Activated CD8-positive, alpha-beta T cell treated with anti-CD3 and anti-CD28 coated beads for 36 hours (primary cell): ENCODE measurements at places on chromosomes 4 and X. TPM values are rescaled to one million over a fixed set of nuclear protein-coding genes. Genes with fewer than 3 reads are reported as not detected.

DNA sequence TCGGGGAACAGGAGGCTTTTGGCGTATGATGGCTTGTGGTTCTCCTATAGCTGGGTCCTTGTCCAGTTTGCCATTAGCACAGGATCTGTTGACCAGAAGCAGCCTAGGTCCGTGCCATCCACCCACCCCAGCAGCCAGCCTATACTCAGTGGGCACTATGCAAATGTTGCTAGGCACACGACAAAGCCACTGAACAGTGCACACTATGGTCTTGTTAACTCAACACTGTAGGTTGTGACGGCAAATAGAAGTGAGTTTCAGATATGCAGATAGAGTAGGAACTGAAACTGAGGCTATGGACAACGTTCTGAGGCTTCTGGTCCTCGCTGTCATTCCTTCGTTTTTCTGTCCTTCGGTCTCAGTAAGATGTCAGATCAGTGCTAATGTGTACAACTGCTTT is 541.3 kb upstream of the TENM3 start:
- H3K27me3 ChIP-seq: no peaks in the 10 kb centered on the region
- H3K27ac ChIP-seq: no peak overlapping the region
- no peak overlapping the region for H3K4me3 ChIP-seq

DNA sequence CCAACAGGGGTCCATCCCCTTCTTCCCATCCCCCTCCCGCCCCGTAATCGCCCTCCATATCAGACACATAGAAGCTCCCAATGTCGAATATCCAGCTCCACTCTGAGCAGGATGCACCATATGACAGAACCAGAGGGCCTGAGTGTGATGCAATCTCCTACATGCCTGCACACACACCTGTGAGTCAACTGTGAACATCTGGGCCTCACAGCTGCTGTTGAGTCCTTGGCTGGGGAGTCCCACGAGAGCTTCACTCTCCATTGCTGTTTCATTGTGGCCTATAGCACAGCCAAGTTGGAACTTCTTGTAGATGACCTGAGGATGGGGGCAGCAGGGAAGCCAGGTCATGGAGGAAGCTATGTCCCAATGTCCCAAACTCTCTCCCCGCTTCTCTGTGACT is 8.2 kb downstream of the SLC38A5 start:
- no peak overlapping the region for H3K4me3 ChIP-seq
- H3K27ac ChIP-seq: peak overlapping the region; percentile 30
- peaks cover 61% of the 10 kb centered on the region for H3K36me3 ChIP-seq
- no peaks in the 10 kb centered on the region for H3K27me3 ChIP-seq

DNA sequence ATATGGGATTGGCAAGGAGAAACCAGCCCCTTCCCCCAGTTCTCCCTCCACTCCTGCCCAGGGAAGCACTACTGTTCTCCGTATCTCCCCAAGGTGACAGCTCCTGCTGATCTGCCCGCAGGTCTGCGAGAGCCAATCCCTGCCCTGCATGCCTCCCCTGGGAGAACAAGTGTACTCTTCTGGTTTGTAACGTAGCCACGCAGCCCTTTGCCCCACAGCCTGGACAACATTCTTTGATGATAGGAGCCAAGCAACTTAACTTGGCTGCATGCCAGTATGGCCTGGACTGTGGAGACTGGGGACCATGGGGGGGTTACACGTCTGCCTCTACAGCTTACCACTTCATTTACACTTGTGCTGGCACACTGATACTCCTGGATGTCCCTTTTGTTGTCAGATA is 2.0 kb downstream of the STBD1 start:
- H3K4me1 ChIP-seq: peaks cover 14% of the 10 kb centered on the region
- DNase-seq: no peak
- peaks cover 7% of the 10 kb centered on the region for H3K27me3 ChIP-seq
- no peak overlapping the region for H3K4me3 ChIP-seq
- H3K27ac ChIP-seq: no peak overlapping the region

GRCh38 chr4:17763931-17764330 is 17.5 kb downstream of the FAM184B start:
- DNase-seq: no peak
- H3K27me3 ChIP-seq: no peaks in the 10 kb centered on the region
- no peak overlapping the region for H3K4me3 ChIP-seq
- H3K27ac ChIP-seq: no peak overlapping the region

Gene NXF2B
- not detected for total RNA-seq

Gene RPA4
- 0.38 TPM for total RNA-seq

DNA sequence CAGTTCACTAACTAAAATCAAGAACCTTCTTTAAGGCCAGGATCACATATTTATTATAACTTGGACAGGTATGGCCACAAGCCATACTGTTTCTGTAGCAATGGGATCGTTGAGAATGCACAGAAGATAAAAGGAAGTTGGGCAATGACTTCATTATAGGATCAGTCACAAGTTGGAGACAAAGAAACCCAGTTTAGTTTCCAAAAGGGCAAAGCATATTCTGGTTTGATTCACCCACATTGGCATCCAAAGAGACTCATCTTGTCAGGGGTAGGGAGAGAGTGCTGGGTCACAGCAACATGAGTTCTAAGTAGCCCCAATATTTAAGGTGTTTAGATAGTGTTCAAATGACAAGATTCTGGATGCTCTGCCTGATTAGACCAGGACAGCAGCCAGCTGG is 317.1 kb upstream of the GALNT7 start:
- H3K4me3 ChIP-seq: no peak overlapping the region
- no peak for DNase-seq
- H3K36me3 ChIP-seq: no peaks in the 10 kb centered on the region
- no peaks in the 10 kb centered on the region for H3K4me1 ChIP-seq
- H3K27ac ChIP-seq: no peak overlapping the region

Gene FGB
- not detected for total RNA-seq

GRCh38 chrX:13248867-13249486 is 70.9 kb downstream of the ATXN3L start:
- no peak overlapping the region for H3K4me3 ChIP-seq
- DNase-seq: no peak
- no peaks in the 10 kb centered on the region for H3K27me3 ChIP-seq
- H3K4me1 ChIP-seq: peaks cover 14% of the 10 kb centered on the region

DNA sequence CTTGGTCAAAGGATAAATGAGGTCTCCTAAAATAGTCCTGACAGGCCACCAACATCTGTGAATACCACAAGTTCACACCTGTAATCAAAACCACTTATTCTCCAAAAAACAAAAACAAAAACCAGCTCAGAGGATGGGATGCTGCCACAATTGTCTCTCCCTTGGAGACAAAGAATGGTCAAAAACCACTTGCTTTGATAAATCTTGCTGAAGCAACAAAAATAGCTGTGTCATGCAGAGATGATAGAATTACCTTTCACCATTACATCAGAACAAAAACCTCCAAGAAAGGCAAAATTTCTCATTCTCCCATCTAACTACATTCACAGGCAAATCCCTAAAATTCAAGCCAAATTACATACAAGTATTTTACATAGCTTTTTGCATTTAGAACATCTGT is 180.4 kb downstream of the MAML3 start:
- peaks cover under 1% of the 10 kb centered on the region for H3K36me3 ChIP-seq
- no peak for DNase-seq
- H3K4me1 ChIP-seq: peaks cover 18% of the 10 kb centered on the region
- H3K4me3 ChIP-seq: no peak overlapping the region
- no peak overlapping the region for H3K27ac ChIP-seq
- no peaks in the 10 kb centered on the region for H3K27me3 ChIP-seq

Gene SHISA3
- total RNA-seq: not detected

DNA sequence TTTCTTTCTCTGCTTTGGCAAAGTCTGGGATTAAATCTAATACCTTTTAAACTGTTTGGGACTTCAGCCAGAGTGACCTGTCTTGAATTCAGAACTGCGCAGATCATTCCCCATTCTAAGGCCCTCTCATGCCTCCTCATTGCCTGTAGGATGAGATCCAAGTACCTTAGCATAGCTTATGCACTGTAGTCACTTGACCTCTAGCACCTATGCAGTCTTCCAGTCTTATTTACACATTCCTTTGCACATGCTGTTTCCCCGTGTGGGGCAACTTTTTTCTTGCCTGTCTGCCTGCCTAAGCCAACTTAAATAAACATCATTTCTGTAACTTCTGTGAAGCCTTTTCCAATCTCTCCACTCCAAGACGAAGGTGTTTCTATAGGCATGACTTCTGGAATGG is 68.4 kb downstream of the AR start:
- no peak overlapping the region for H3K4me3 ChIP-seq
- no peak overlapping the region for H3K27ac ChIP-seq
- H3K4me1 ChIP-seq: no peaks in the 10 kb centered on the region
- no peak for DNase-seq
- H3K36me3 ChIP-seq: no peaks in the 10 kb centered on the region
- H3K27me3 ChIP-seq: no peaks in the 10 kb centered on the region

Gene TLR8
- not detected for total RNA-seq

DNA sequence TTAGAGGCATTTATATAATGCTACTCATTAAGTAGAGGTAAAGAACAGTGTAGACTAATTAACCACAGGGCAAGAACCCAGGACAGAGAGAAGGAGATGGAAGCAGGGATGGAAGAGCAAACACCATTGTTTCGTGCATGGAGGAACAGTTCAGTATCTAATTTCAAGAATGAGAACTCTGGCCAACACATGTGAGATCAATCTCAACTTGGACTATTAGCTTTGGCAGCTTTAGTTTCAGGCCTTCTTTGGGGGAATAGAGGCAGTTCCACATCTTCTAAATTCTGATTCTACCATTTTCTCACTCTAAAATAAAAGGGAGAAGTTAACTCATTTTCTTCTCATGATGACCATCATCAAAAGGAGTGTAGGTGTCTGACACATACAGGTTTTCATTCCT is 207.0 kb downstream of the LDB2 start:
- no peak overlapping the region for H3K4me3 ChIP-seq
- DNase-seq: no peak
- no peaks in the 10 kb centered on the region for H3K4me1 ChIP-seq
- no peaks in the 10 kb centered on the region for H3K27me3 ChIP-seq
- H3K27ac ChIP-seq: no peak overlapping the region

DNA sequence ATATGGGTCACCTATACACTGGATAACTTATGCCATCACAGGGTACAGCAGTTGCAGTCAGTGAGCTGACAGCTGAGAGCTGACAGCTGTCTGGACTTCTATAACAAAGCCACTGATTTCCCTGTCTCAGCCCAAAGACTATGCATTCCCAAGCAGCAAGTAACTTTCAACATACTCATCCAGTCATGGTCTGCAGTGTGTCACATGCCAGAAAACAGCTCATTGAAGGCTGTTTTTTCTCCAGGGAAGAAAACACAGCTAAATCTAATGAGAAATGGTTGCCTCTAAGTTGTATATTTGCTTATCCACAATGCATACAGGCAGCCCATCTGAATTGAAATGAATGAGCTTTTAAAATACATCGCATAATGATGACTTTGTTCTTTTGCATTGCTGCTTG is 6.3 kb downstream of the KIAA1210 start:
- no peaks in the 10 kb centered on the region for H3K36me3 ChIP-seq
- H3K27ac ChIP-seq: no peak overlapping the region
- no peak overlapping the region for H3K4me3 ChIP-seq
- peaks cover 6% of the 10 kb centered on the region for H3K27me3 ChIP-seq

- H3K4me1 ChIP-seq: peaks cover 33% of the 10 kb centered on the region
- H3K27ac ChIP-seq: peak overlapping the region; percentile 20
- no peak for DNase-seq
- peaks cover 49% of the 10 kb centered on the region for H3K36me3 ChIP-seq
- H3K27me3 ChIP-seq: no peaks in the 10 kb centered on the region
- no peak overlapping the region for H3K4me3 ChIP-seq
Measured at GRCh38 chr4:2907706-2908293, 55.4 kb downstream of the NOP14 start.

DNA sequence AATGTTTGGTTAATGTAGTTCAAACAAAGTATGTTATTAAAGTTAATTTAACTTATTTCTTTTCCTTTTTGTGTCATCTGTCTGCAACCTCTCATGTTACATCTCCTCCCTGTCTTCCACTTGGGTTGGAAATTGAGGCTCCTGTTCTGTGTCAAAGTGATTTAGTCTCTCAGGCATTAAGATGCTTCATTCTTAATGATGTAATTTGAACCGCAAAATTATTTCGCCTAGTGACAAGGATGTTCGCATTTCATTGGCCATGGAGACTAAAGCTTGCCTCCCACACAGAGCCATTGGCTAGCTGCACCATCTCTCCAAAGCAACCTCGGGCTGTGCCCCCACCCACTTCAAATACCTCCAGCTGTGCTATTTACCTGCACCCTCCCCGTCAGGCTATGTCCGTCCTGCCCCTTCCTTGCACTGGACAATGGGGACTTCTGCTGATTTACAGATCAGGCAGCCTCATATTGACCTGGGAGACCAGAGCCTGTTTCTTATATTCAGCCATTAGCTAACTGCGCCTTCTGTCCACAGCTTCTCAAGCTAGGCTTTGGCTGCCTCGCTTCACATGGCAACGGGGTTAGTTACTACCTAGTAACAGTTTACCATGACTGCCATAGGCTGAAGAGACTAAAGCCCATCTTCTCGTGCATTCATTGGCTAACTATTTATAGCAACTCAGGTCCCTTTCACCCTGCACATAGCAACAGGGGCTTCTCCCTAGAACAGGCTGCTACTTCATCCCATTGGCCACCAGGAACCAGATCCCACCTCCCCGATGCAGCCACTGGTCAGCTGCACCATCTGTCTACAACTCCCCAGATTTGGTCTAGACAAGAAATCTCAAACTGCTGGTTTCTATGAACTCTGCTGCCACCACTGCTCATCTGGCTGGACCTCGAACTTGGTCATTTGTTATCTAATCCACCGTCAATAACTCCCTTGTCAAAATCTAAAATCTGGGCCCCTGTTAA is 8.6 kb upstream of the ZNF157 start:
- peak; percentile 60 for DNase-seq
- peak overlapping the region; percentile 24 for H3K4me3 ChIP-seq
- no peak overlapping the region for H3K27ac ChIP-seq
- peaks cover 22% of the 10 kb centered on the region for H3K4me1 ChIP-seq

Gene MSX1
- 0.61 TPM for total RNA-seq

Gene ADH7
- not detected for total RNA-seq
